ENCODE measurements at places on chromosomes 11 and 22.

- no peak for DNase-seq
These were observed 29.2 kb upstream of the DAGLA start for GRCh38 chr11:61650781-61651571.

DNA sequence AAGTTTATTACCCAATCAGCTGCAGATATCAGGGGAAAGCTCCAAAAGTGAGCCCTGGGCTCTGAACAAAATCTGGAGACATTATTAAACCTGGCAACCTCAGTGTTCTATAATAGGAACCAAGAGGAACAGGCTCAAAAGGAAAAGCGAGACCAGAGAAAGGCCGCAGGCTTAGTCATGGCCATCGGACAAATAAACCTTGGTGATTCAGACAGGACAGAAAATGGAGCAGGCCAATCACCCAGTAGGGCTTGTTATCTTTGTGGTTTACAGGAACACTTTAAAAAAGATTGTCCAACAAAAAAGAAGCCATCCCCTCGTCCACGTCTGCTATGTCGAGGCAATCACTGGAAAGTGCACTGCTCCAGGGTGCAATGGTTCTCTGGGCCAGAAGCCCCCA is 7.7 kb upstream of the PANX1 start:
- no peak for DNase-seq

GRCh38 chr11:124900464-124900863 is 2.8 kb upstream of the ROBO4 start:
- no peak for DNase-seq

GRCh38 chr11:28793282-28793738 is 685.1 kb downstream of the METTL15 start:
- DNase-seq, result no peak

GRCh38 chr22:19816372-19817119 is 38.1 kb downstream of the GNB1L start:
- DNase-seq, result no peak

- no peak for DNase-seq
These were observed 67.3 kb downstream of the HIPK3 start for GRCh38 chr11:33324302-33324985.

DNA sequence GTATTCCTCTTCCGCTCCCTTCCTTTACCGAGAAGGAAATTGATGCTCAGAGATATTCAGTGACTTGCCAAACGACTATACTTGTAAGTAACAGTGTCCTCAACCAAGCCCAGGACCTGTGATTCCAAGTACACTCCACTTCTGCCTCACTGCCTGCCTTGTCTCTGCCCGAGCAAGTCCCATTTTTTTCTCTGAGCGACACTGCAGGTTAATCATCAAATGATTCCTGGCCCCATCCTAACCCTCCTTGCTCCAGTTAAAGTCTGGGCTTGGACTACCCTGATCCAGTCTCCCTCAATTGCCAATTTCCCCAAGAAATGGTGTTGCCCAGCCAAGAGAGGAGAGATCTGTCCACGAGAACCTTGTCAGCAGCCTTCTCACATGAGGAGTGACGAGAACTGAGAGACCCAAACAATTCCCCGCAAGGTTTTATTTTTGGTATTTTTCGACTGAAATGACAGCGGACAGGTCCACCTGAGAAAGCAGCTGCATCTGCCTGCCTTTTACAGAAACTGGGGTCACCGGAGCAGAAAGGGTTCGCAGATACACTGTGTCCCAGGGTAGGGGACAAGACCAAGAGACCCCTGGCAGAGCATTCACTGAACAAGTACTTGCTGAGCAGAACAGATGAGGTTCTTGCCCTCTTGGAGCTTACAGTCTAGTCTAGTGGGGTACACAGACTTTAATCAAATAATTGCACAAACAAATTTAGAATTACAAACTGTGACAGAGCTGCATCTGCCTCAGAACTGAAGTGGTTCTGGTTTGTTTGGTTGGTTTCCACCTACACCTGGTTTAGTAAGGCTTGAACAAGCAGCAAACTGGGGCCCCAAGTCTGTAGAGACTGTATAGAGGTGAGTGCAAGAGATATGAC is 11.4 kb downstream of the POU2AF1 start:
- no peak for DNase-seq

- DNase-seq, result no peak
These were observed 2.5 kb upstream of the IGLL5 start for GRCh38 chr22:22884888-22885840.

DNA sequence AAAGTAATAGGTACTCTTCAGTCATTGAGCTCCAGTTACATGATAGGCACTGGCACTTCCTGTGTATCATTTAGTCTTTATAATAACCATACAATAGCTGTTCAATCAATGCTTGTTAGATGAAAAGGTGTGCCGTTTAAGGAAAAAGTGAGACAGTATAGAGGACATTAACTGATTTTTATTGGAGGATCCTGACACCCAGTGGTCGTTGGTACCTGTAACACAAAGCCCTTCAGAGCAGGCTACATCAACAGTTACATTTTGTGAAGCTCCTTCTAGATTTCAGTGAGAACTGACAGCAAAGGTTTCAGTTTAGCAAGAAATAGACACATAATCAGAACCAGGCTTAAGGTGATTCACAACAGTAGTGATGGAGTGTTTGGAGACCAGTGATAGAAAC is 44.2 kb downstream of the CCDC81 start:
- DNase-seq, result no peak

- DNase-seq, result no peak
These were observed 17.3 kb downstream of the RPL27A start for GRCh38 chr11:8699903-8700302.

- no peak for DNase-seq
These were observed 83.1 kb downstream of the OR5AK2 start for GRCh38 chr11:57071829-57072228.

DNA sequence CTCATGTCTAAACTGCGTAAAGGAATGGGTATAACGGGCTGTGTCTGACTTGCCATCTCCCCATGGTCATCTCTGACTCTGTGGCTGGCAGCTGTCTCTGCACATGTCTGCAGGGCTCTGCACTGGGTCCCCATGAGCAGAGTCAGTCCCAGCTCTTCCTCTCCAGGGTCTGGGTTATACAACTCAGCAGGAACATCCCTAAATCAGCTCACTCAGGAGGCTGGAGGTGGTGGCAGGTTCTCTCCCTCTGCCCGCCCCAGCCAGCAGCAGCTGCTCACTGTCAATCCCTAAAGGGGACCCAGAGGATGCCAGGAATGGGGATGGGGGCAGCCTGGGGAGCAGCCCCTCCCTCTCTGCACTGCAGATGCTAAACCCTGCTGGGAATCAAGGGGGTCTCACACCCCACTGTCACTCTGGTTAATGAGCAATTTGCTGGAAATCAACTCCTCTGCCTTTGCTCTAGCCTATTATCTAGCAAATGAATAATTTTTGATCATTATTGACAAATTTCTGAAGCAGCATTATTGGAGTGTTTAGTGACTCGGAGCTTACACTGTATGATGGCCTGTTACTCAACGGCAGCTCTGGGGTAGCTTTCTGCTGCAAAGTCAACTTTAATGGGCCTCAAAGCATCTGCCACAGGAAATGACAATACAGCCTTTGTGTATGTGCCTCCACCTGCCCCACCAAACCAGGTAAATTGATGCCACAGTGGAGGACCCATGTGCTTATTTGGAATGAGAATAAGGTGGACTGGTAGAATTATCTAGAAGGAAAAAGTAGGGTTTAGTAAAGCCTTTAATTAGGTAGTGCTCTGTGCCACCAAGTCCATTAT is 55.7 kb upstream of the SHANK2 start:
- DNase-seq, result no peak

- DNase-seq, result no peak
These were observed 94.7 kb downstream of the MPPED1 start for GRCh38 chr22:43506487-43506886.

- DNase-seq, result no peak
These were observed 8.2 kb upstream of the PLA2G3 start for GRCh38 chr22:31148488-31148887.

Measured in activated CD8-positive, alpha-beta memory T cell treated with anti-CD3 and anti-CD28 coated beads for 4 hours (primary cell).